Stimulated activated CD8-positive, alpha-beta memory T cell treated with anti-CD3 and anti-CD28 coated beads, Interleukin-7, amount 100 ng/mL, for 24 hours (primary cell): ENCODE measurements at places on chromosomes 11 and 22.
A peak's percentile ranks its signal among the peaks of the same experiment; 100 is the strongest.

DNA sequence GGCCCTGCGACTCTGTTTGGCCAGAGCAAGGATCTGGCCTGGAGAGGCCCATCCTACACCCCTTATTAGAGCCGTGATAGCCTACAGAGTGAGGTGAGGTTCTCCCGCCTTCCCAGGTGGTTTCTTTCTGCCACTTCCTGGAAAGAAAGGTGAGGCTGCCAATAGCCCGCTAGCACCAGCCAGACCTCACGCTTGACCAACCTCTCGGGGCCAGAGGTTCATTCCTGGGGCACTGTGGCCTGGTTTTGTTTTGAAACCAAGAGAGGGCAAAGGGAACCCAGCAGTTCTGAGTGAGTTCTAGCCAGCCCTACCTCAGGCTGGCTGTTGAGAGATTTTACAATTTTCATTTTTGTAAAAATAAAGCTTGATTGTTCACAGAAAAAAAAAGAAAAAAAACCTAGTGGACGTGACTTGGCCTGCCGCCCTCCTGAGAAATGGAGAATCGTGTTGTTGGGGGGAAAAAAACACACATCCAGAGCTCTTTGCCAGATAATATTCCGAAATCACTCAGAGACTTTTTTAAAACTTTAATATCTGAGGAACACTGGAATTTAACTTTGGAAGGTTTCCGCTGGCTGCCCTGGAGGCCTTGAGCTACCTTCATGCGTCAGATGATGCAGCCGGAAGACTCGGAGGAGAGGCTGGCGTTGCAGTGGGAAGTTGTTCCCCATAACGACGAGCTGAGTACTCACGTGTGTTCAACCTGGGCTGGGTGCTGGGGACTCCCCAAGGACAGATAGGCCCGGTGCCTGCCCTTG, 84.5 kb downstream of the BCR start:
- DNase-seq, result no peak

DNA sequence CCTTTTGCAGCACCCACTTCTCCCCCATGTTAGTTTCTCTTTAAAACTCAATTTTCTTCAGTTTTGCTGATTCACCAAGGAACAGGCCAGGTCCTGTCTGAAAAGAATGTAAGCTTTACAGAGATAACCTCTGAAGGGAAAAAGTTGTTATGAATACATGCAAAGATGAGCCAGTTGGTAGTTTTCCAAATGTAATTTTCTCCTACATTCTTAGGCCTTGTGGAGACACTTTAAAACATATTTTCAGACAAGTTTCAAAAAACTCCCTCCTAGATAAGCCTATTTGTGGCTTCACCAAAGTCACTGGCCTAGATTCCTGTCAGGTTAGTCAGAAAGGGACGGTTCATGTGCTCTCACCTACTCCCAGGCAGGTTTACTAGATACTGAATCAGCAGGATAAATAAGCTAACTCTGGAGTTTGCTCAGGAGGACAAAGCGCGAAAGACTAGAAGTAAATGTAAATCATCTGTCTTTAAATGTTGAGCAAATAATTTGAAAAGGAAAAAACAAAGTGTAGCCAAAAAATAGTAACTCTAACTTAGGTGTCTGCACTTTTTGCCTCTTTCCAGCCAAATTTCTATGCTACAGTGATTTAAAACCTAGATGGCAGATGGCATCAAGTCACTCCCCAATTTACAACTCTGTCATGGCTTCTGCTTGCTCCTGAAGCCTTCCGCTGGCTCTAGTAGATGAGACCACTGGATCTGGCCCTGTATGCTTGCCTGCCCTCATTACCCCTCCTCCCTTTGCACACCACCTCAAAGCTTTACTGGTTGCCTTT, 4.9 kb upstream of the ATP6V1E1 start:
- DNase-seq, result no peak

- DNase-seq, result no peak
These were observed 123.4 kb upstream of the CSNK2A3 start for GRCh38 chr11:11476499-11476898.

DNA sequence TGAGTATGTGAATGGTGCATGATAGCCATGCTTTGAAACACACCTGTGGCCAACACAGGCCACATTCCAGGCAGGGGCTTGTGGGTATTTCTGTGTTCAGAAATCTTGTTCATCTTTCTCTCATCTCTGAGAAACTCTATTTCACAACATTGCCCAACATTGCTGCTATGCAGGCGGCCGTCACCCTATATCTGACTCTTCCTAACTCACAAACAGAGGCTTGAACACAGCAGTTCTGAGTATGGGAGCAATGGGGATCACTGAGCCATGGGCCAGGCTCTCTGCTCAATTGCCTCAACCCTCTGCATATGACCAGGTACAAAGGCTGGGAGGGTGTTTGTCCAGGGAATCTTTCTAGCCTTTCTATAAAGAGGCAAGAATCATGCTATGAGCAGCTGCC, 259.9 kb downstream of the BUD13 start:
- DNase-seq, result no peak

DNA sequence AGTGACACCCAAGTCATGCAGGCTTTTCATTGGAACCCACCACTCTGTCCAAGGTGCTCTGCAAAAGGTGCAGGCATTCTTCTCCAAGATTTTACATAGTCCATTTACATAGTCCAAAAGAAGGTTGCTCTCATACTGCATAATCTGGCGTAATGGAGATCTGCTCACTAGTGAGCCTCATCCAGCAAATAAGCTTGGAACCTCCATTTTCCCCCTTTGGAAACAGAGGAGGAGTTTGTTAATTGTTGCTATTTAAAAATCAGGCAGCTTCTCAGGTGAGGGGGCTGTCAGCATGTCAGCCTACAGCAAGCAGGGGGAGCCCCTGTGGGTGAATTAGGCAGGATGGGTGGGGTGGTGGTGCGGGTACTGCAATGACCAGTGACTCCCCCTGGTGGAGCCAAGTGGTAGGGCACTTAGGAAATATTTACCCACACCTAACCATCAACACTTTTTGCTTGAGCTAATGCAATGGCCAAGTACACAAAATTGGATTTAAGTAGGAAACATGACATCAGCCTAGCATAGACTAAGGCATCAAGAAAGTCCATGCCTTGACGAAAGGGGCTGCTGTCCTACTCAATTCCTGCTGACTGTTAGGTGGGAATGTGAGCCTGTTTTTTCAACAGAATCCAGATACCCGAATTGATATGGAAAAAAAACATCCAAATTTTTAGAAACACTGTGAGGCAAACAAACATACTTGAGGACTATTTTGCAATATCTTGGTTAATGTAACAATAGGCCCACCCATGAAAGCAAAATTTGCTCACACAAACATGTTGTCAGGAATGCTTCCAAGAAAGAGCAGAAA, 64.5 kb downstream of the AMBRA1 start:
- DNase-seq, result peak; percentile 53

GRCh38 chr11:11958403-11959231, 49.8 kb downstream of the DKK3 start:
- no peak for DNase-seq

- peak; percentile 23 for DNase-seq
These were observed 571 bp downstream of the FAR1 start for GRCh38 chr11:13668957-13669521.

GRCh38 chr11:60347084-60347797, 20.2 kb downstream of the MS4A6E start:
- no peak for DNase-seq

GRCh38 chr11:94738746-94739145, 29.4 kb upstream of the AMOTL1 start:
- no peak for DNase-seq

- no peak for DNase-seq
These were observed 1.2 kb downstream of the HIKESHI start for GRCh38 chr11:86303257-86303656.

- no peak for DNase-seq
These were observed 25.8 kb upstream of the LMO1 start for GRCh38 chr11:8289492-8289918.

- DNase-seq, result no peak
These were observed 2.9 kb upstream of the PNPLA2 start for GRCh38 chr11:815675-816432.

GRCh38 chr11:3165152-3165705, at the start of gene OSBPL5:
Gene OSBPL5, minus strand, starts transcription at chr11:3165310. Its CDS starts 36,162 bp downstream, at chr11:3129148.
- peak; percentile 30 for DNase-seq

DNA sequence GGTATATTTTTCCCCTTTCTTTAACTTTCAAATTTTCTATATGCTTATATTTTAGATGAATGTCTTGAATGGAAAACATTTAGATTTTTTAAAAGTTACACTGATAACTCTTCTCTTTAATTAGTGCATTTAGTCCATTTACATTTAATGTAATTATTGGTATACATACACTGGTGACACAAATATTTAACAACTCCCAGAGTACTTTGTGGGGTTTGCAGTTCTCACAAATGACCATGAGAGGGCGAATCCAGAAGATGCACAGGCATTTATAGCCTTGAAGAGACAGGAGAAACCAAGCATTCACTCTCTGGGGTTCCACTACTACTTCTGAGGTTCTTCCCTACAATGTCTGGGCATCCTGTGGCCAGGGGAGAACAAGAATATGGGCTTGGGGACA, 125.1 kb downstream of the TIMP3 start:
- no peak for DNase-seq

GRCh38 chr11:8013833-8014232, 26.7 kb downstream of the EIF3F start:
- no peak for DNase-seq
